ENCODE measurements at places on chromosomes 3 and 15. TPM values are rescaled to one million over a fixed set of nuclear protein-coding genes. Genes with fewer than 3 reads are reported as not detected.

DNA sequence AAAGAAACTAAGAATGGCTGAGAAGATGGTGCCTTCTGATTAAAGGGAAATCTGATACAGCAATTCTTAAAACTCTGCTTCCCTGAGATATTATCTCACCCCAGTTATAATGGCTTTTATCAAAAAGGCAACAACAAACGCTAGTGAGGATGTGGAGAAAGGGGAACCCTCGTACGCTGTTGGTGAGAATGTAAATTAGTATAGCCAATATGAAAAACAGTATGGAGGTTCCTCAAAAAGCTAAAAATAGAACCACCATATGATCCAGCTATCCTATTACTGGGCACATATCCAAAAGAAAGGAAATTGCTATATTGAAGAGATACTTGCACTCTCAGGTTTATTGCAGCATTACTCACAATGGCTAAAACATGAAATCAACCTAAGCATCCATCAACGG lies 65.1 kb downstream of the GOLIM4 start:
- no peak for DNase-seq

DNA sequence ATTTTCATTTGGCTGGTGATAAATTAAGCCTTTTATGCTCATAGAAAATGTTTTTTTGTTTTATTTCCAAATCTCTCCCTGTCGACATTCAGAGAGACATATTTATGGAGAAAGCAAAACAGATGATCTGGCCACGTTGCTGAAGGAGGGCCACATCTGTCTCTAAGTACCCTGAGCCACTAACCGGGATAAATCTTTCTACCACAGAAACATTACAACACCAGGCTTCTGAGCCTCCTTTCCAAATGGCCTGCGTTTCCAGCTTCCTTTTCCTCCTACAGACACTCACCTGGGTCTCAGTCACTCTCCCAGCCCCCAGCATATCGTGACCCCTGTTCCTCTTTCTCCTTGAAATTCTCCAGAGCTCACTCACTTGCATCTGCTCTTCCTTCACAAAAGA lies 161.0 kb downstream of the ARRDC4 start:
- no peak for DNase-seq

DNA sequence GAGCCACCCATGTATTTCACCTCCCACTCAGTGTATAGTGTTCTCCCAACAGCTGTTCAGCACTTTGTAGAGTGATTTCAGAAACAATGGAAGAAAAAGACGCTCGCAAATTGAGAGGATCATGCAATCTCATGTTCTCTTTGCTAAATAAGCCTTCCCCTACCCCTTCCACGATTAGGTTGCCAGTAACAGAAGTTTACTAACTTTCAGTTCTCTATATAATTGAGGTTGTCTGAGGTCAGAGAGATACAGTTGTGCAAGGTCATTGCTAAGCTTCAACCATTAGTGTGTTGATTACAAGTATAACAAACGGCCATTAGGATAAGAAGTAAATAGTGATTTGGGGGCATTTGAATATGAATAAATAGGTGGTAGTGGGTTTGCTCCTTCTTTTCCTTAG lies 99.6 kb downstream of the TUSC7 start:
- no peak for DNase-seq

DNA sequence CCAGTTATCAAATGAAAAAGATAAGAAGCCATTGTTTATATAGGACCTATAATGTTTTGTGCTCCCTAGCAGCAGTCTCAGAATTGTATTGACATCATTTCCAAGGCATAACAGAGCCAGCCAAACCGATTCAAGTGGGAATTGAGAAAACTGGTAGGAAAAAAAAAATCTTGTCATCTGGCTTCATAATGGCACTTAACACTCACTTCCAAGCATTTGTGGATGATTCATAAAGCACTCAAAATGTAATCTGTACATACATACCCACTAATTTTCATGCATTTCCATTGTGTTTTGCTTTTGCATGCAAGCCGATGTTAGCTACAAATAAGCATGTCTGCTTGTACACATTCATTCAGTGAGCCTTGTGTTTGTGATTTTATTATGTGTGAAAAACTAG lies 18.6 kb upstream of the TRPC1 start:
- no peak for DNase-seq

GRCh38 chr15:37015451-37015850 lies 84.9 kb downstream of the MEIS2 start:
- no peak for DNase-seq

DNA sequence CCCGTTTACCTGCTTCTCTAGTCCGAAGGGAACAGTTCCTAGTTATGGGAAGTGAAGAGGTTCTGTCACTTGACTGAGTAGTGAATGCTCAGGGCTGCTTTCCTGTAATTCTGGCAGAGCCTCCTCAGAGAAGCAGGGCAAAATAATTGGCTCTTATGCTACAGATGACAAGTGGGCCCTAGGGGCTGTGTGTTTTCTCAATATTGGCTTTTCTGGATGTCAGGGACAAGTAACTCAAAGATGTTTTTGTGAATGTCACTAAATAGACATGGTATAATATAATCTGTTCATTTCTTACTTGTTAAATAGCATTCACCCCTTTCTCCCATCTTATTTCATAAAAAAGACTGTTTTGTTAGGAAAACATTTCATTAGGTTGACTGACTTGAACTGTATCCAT lies 40.1 kb downstream of the SGO1 start:
- DNase-seq: no peak

DNA sequence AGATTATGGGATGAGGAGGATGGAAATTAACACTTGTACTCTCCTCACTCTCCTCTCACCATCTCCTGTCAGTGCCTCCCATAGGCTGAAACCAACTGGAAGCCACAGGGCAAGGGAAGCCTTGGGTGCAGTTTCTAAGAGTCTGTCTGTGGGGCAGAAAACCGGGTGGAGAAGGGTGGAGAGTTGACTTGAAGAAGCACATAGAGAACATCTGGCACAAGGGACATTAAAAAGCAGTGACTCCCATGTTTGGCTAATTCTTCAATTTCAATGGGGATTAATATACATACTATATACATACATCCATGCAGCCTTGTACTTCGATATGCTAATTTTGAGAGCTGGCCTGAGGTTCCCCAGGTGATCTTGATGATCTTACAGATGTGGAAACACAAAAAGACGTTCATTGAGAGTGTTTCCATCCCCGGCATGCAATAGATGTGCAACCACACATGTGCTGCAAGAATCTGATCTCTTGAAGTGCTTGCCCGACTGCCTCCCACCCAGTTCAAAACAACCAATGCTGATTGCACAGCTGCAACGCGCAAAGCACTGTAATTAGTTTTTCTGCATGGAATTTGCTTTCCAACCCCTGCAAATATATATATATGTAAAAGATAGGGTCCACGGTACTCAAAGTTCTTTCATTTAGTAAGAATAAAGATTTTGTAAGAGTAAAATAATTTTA lies 121.9 kb upstream of the TMC3 start:
- DNase-seq: no peak

GRCh38 chr3:11638495-11639358 lies 5.0 kb downstream of the VGLL4 start:
- DNase-seq: no peak

DNA sequence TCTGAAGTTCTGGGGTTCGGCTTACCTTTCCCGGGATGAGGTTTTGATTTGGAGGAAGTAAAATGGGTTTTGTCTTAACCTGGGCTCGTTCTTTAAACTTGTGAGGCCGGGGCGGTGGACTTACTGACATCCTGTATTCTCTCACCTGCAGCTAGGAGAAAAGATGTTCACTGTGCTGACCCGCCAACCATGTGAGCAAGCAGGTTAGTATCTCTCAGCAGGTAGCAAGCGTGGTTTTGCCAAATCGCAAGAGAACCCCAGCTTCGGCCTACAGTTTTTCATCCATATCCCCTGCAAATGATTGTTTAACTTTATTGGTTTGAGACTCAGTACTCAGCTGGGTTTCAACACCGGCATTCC lies 891 bp downstream of the ENTPD3 start:
- DNase-seq: no peak

- no peak for DNase-seq
Measured at GRCh38 chr3:141371882-141372281, 3.6 kb downstream of the ZBTB38 start.

GRCh38 chr3:101513419-101513986 lies 491 bp upstream of the SENP7 start:
- no peak for DNase-seq

- DNase-seq: no peak
Measured at GRCh38 chr3:23710555-23710954, 95.2 kb upstream of the UBE2E1 start.

GRCh38 chr3:121834157-121834670 lies 646 bp downstream of the IQCB1 start:
- peak; percentile 41 for DNase-seq

DNA sequence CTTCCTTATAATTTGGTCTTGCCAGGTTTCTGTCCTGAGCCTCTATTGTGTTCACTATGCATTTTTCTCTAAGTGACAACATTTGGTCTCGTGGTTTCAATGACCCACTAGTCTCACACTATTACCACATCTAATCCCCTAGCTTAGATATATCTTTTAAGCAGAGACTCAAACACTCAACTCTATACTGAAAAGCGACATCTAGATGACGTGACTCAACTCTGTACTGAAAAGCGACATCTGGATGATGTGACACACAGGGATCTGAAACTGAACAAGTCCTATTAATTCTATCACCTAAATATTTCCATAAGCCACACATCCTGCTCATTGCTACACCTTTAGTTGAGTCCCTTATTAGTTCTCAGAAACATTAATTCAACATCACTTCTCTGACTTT lies 141.7 kb upstream of the MBNL1 start:
- DNase-seq: no peak

- DNase-seq: peak; percentile 37
Measured at GRCh38 chr3:127625821-127626220, 3.2 kb upstream of the PODXL2 start.

DNA sequence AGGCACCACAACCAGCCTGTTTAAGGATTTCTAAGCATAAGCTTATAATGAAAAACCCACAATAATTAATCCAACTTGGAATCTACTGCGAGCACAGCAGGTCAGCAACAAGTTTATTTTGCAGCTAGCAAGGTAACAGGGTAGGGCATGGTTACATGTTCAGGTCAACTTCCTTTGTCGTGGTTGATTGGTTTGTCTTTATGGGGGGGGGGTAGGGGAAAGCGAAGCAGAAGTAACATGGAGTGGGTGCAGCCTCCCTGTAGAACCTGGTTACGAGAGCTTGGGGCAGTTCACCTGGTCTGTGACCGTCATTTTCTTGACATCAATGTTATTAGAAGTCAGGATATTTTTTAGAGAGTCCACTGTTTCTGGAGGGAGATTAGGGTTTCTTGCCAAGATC lies 15.1 kb downstream of the APOD start:
- DNase-seq: no peak

GRCh38 chr15:101613130-101614000 lies 38.8 kb downstream of the TM2D3 start:
- DNase-seq: peak; percentile 7

DNA sequence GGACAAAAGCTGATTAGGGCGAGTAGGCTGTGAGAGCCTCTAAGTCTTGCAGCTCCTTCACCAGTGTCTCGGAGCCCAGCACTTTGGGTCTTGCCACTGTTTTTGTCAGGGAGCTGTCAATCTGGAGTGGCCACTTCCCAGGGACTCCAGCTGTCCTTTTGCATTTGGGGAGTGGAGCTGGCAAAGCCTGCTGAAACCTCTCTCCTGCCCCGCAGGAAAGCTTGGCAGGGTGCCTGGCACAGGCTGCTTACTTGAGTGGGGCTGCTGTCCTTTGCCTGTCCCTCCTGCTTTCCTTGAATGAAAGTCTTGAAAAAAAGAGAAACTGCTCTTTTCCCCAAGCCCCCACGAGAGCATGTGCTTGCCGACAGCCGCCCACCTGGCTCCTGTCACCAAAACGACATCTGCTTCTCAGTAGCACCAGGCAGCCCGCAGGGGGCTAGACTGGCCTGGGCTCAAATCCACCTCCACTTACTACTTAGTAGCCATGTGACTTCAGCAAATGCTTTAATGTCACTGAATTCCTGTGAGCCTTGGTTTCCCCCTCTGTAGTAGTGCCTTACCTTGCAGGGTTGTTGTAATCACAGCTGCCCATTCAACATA lies 13.7 kb downstream of the USP13 start:
- no peak for DNase-seq

GRCh38 chr3:113179235-113179824 lies 32.0 kb upstream of the BOC start:
- no peak for DNase-seq

DNA sequence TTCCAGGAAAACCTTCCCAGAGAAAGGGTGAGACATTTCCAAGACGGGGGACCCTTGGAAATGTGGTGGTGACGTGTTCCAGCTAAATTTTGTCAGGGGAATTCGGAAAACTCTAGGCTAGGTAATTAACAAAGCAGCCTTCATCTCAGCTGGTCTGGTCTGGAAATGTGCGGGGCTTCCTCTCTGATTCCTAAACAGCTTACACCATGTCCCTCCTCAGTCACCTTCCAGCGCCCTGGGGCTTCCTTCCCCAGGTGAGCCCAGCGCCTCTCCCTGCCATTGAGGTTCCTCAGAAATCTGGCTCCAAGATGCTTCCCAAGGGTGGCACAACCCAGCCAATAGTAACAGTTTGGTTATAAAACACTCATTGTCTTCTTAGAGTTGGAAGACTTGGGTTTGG lies 571 bp downstream of the ACAD9 start:
- no peak for DNase-seq

GRCh38 chr3:133488785-133489367 lies 84.6 kb upstream of the CDV3 start:
- peak; percentile 44 for DNase-seq

DNA sequence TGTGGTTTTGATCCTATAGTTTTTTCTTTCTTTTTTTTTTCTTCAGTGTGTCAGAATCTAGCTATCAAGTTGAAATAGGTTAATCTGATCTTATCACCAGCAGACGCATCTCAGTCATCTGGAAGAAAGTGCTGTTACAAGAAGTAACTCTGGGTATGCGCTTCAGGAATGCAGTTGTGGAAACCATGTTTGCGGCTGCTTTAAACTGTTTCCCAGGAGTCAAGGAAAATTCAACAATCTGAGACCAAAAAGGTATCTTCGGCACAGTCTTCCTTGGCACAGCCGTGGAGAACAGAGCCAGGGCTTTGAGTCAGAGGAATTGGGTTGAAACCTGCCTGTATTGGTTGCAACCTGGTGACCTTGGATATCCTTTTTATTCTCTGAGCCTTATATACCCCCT lies 59.9 kb downstream of the CD47 start:
- DNase-seq: peak; percentile 70

- DNase-seq: no peak
Measured at GRCh38 chr3:96961576-96961975, 147.2 kb downstream of the EPHA6 start.

- DNase-seq: no peak
Measured at GRCh38 chr3:74435631-74436030, 178.8 kb downstream of the CNTN3 start.

GRCh38 chr15:41605566-41605965 lies 46.6 kb downstream of the TYRO3 start:
- DNase-seq: no peak

ITIH1 gene
- not detected for polyA plus RNA-seq

PLA2G4D gene
- polyA plus RNA-seq: 0.08 TPM

FSTL1 gene
- 29.5 TPM for polyA plus RNA-seq

GABRR3 gene
- not detected for polyA plus RNA-seq

EOMES gene
- polyA plus RNA-seq: 0.24 TPM

SLC2A2 gene
- polyA plus RNA-seq: not detected

SEMA3G gene
- polyA plus RNA-seq: 0.06 TPM

A4GNT gene
- polyA plus RNA-seq: not detected

All from foreskin keratinocyte (primary cell).